Activated naive CD8-positive, alpha-beta T cell treated with anti-CD3 and anti-CD28 coated beads for 36 hours (primary cell): ENCODE measurements at places on chromosomes 13 and 19.

DNA sequence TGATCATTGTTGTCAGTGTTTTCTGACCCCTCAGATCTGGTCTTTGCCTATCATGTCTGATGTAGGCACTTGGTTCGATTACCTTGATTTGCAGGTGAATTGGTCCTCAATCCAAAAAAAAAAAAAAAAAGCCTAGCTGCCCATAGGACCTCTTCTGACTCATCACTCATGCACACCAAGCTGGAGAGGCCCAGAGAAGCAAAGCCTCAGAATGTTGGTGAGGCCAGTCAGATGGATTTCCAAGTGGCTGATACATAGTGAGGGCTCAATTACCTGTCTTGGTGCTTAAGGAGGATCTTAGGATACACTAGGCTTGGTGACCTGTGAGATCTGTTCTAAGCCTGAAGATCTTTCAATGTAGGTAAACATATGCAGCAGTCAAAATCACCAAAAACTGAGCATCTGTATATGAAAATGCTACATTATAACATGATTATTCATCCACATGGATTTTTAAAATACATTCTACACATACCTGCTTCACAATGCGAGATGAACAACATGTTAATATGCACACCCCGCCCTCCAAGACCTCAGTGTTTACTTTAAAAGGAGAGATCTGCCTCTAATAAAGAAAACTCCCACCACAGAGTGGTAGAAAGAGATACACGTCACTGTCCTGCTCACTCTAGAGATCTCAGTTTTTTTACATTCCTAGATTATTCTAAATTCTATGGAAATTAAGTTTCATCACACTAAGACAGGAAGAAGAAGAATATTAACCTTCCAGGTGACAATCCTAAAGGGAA is 79.9 kb upstream of the RAP2A start:
- DNase-seq: no peak

DNA sequence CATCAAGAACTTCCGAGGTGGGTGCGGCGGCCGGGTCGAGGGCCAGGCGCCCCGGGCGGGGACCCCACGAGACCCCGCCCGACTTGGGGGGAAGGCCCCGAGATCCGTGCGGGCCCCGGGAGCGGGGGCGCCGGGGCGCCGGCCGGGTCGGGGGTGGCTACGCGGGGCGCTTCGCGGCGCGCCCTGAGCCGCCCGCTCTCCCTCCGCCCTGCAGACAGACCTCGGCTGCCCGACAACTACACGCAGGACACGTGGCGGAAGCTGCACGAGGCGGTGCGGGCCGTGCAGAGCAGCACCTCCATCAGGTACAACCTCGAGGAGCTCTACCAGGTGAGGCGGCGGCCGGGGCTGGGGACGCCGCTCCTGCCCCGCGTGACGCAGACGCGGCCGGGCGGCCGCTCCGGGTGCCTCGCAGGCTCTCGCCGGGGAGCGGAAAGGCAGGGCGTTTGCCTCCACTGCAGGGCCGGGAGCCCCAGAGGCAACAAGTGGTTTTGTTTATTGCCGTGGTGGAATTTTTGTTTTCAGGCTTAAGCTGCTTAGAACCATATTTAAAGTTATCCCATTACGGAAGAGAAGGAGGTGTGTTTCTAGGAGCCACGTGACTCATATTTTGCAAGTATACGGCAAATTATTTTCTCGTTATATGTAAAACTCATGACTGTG is 477 bp downstream of the CUL4A start:
- peak; percentile 77 for DNase-seq

DNA sequence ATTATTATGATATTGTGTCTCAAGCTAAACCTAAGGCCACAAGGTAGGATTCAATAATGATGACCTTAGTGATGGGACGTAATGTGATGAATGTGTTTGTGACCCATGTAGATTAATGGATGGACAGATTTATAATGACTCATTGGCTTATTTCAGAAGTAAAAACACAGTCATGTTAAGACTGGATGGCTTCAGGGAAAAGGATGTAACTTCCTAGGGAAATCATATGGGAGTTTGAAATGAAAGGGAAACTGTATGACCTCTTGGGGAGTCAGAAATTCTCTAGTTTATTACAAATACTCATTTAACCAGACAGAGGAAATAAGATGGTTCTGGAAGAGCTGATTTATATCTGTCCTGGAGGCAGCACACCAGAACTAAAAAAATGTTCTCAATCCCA is 2.9 kb downstream of the EDNRB start:
- no peak for DNase-seq

DNA sequence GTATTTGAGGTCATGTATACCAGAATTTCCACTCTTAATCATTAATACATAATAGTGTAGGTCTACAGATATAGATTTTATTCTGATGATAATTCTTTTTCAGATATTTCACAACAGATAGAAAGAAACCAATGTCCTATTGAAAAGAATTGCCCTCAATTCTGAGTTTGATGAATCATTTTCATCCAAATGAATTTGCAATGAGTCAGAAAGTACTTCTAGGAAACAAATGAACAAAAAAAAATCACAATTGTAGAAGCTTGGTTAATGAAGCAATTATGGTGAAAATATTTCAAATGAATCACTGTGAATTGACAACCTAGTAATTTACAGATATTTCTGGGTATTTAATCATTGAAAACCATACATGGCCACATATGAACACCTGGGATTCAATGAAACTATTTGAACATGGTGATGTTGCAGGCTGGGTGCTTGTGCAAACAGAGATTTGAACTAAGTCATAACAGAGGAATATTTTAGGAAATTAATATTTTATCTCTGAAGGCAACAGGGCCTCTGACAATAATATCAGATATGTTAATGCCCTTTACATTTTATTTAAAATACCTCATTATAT is 360.9 kb downstream of the SLITRK5 start:
- DNase-seq: no peak

- no peak for DNase-seq
These were observed 89.4 kb downstream of the STK24 start for GRCh38 chr13:98487522-98487921.

DNA sequence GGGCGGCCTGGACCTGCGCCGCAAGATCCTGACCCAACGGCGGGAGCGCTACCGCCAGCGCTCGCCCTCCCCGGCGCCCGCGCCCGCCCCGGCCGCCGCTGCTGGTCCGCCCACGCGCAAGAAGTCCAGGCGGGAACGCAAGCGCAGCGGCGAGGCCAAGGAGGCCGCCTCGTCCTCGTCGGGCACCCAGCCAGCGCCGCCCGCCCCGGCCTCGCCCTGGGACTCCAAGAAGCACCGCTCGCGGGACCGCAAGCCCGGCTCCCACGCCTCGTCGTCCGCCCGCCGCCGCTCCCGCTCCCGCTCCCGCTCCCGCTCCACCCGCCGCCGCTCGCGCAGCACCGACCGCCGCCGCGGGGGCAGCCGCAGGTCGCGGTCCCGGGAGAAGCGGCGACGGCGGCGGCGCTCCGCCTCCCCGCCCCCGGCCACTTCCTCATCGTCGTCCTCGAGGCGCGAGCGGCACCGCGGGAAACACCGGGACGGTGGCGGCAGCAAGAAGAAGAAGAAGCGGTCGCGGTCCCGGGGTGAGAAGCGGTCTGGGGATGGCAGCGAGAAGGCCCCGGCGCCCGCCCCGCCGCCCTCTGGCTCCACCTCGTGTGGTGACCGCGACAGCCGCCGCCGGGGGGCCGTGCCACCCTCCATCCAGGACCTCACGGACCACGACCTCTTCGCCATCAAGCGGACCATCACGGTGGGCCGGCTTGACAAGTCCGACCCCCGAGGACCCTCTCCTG is 10.0 kb downstream of the SCAF1 start:
- no peak for DNase-seq

GRCh38 chr13:113086991-113087922 is 18.3 kb upstream of the F7 start:
- no peak for DNase-seq

- no peak for DNase-seq
These were observed 5.2 kb downstream of the MIDN start for GRCh38 chr19:1253514-1254080.

DNA sequence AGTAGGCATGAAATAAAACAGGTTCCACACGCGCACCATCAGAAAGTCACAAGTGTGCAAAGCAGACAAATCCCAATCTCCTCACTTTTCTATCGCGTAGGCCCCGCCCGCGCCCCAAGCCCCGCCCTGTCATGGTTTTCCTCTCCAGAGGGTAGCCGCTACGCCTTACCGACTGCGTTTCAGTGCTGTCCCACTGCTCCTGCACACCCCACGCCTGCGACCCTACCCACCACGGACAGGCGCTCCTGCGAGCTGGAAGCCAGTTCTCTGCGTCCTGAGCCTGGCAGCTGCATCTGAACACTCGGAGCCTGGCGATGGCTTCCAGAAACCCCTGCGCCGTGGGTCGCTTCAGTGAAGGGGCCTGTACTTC is 379 bp upstream of the ZNF470 start:
- DNase-seq: peak; percentile 39

- no peak for DNase-seq
These were observed 96.1 kb upstream of the MBNL2 start for GRCh38 chr13:97125810-97126738.

GRCh38 chr19:7865262-7865911 is 8.8 kb downstream of the PRR36 start:
- no peak for DNase-seq

- DNase-seq: no peak
These were observed 230.7 kb upstream of the PRR20A start for GRCh38 chr13:56909896-56910600.

DNA sequence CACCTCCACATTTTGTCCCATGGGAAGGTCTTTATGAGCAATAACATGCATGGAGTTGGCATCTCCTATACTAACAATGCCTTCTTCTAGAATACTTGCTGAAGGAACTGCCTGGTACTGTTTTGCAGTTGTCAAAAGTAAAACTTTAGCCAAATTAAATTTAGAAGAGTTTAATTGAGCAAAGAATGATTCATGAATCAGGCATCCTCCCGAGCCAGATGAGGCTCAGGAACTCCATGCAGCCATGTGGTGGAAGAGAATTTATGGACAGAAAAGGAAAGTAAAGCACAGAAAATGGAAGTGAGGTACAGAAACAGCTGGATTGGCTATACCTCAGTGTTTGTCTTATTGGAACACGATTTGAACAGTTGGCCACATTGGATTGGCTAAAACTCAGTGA is 1081.9 kb downstream of the SLITRK1 start:
- no peak for DNase-seq

GRCh38 chr13:44855860-44856259 is 133.4 kb downstream of the NUFIP1 start:
- DNase-seq: no peak

- peak; percentile 50 for DNase-seq
These were observed 3.1 kb upstream of the SPIB start for GRCh38 chr19:50415661-50416033.

- DNase-seq: peak; percentile 62
These were observed 6.4 kb upstream of the NFIC start for GRCh38 chr19:3359919-3360420.

DNA sequence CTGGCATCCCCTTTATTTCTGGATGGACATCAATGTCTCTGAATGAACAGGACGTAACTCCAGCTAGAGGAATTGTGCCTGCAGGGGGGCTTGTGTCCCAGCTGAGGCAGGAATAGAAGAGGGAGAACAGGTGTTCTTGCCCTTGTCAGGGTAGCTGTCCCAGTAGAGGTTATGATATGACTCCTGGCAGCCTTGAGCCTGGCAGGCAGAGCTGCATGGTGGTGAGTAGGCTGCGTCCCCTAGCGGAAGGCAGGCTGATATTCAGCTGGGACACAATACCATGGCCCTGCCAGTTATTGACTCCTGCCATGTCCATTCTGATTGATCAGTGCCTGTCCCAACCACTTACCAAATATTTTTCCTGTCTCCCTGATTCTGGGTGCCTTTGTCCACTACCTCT is 197.2 kb downstream of the RAP2A start:
- DNase-seq: no peak

GRCh38 chr19:13102416-13102665 is 317 bp downstream of the LYL1 start:
- DNase-seq: no peak

DNA sequence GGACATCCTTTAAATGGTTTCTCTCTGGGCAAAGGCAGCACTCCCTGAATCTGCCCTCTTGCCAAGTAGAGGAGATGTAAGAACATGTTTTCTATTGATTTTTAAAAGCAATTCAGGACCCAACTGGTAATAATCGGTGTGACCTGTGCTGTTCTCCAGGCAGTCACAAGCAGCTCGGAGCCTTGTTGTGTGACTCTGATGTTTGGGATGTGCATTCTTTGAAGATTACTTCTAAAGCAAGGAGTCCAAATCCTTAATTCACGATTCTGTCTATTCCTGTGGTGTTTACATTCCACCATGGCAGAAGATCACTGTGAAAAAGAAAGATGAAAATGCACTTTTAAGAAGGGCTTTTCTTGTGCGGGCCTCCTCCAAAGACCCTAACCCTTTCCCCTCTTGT is 122.3 kb upstream of the ZNF536 start:
- no peak for DNase-seq

- DNase-seq: no peak
These were observed 1540.5 kb downstream of the UQCRFS1 start for GRCh38 chr19:27672309-27673047.

DNA sequence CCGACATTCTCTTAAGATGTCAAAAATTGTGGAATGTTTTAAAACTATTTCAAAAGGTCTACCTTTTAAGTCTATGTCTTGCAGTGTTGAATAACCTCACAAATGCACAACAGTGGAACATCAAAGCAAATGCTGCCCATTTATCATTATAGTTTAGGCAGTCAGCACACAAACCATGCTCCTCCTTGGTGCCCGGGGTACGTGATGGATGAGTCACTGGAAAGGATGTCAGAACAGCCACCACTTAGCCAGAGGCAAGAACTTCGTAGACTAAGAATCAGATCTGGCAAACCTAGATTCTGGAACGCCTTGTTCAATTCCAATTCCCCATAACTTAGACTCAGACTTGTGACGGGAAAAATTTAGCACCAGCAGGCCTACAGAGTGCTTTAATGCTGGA is 343.6 kb downstream of the FGF9 start:
- no peak for DNase-seq

DNA sequence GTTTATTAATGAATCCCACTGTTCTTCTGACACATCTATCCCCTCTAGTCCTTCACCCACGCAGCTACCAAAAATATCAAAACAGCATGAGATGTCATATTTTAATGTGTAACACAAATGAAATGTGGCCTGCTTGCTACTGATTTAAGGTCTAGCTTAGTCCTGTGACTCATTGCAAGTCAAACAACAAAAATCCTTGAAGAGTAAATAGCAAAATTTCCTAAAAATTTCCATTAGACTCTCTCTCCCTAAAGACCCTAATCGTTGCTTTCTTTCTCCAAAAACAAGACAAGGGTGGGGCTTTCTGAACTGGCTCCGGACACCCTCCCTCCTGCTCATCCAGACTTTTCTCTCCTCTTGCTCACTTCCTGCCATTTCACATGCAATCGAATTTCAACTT is 99.9 kb upstream of the IPO5 start:
- no peak for DNase-seq
